Sigmoid colon (tissue), 7 donors: ENCODE measurements at places on chromosomes 16 and 17. TPM values are rescaled to one million over a fixed set of nuclear protein-coding genes. Genes with fewer than 3 reads are reported as not detected.

- H3K4me3 ChIP-seq, result no peak overlapping the region
- no peaks in the 10 kb centered on the region for H3K36me3 ChIP-seq
- peak; percentile 96 for DNase-seq
- H3K27me3 ChIP-seq, result no peaks in the 10 kb centered on the region
- peak overlapping the region; percentile 71 for H3K27ac ChIP-seq
Measured at GRCh38 chr17:40559954-40560591, 5.2 kb downstream of the CCR7 start.

- no peak overlapping the region for H3K27ac ChIP-seq
- H3K4me1 ChIP-seq, result no peaks in the 10 kb centered on the region
- no peaks in the 10 kb centered on the region for H3K27me3 ChIP-seq
- H3K36me3 ChIP-seq, result no peaks in the 10 kb centered on the region
- H3K4me3 ChIP-seq, result no peak overlapping the region
- no peak for DNase-seq
Measured at GRCh38 chr16:54806881-54807360, 123.7 kb upstream of the IRX5 start.

DNA sequence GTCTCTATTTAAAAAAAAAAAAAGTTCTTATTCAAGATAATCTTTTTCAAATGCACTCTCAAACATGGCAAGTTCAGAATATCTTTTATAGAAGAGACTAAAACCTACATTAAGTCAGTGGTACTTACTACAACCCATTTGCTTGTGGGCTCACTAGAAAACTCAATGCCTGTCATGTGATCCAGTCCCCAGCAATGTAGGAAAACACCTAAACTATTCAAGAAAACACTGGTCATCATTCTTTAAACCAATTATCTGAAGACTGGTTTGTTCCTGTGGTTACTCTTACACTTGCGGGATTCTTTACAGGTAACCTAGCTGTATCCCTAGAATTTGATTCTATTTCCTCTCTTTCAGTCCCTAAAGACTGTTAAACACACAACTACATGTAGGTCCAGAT lies 19.6 kb downstream of the MED13 start:
- H3K4me3 ChIP-seq, result no peak overlapping the region
- peaks cover 67% of the 10 kb centered on the region for H3K36me3 ChIP-seq
- no peak overlapping the region for H3K27ac ChIP-seq
- peaks cover 18% of the 10 kb centered on the region for H3K4me1 ChIP-seq
- H3K27me3 ChIP-seq, result no peaks in the 10 kb centered on the region

DNA sequence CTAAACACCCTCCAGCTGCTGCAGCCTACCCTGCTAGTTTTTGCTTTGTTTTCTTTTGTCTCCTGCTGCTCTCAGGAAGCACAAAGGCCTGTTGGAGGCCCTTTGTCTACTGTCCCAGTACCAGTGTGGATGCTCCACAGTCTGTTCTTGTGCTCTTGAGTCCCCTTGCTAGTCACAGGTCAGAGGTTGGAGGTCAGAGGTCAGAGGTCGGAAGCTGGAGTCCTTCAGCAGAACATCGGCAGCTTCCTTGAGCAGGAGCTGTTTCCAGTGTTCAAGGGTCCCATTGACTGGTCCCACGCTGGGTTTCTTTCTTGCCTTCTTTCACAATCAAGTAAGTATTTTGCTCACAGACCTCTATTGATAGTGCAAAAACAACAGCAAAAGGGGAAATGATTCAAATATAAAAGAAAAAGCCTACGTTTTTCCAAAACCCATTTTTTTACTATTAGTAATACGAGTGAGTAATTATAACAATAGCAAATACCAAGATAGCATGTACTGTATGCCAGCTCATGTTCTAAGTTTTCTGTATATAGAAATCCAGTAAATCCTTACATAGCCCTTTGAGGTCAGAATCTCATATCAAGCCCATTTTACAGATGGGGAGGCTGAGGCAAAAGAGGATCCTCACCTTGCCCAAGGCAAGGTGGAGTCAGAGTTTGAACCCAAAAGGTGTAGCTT lies 10.9 kb upstream of the IL34 start:
- H3K27me3 ChIP-seq, result no peaks in the 10 kb centered on the region
- H3K36me3 ChIP-seq, result no peaks in the 10 kb centered on the region
- H3K27ac ChIP-seq, result no peak overlapping the region
- peaks cover 24% of the 10 kb centered on the region for H3K4me1 ChIP-seq
- no peak for DNase-seq

DNA sequence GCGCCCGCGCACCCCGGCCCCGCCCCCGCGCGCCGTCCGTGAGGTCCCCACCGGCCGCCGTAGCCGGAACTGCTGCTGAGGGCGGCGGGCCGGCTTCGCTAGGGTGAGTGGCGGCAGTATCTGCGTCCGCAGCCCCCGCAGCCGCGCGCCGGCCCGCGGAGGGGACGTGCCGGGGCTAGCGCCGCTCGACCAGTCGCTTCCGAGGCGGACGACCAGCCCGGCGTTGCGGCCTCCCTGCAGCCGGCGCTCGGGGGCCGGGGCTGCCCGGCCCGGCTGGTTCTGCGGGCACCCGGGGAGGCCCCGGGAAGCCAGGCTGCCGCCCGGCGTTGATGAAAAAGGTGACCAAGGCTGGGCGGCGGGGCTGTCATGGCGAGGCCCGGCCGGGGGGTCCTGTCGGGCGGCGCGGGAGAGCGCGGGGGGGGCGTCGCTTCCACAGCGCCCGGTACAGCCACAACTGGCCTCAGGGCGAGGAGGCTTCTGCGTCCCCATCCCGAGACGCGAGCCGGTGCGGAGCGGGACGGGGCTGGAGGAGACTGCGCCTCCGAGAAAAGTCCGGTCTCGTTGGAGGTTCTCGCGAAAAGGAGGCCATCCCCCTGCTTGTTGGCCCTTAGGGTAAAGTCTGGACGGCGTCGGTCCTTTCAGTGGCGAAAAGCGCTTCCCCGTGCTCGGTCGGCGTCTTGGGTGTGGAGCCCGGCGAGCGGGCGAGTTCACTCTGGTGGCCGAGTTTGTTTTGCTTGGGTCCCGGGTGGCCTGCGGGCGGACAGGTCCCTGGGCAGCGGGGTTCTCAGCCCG lies at the start of gene CRAMP1:
CRAMP1 (plus strand) TSS at position 41 of the 792 bp plus-strand sequence. CDS start 2,280 bp downstream, outside the sequence.
- peak; percentile 74 for DNase-seq
- H3K36me3 ChIP-seq, result no peaks in the 10 kb centered on the region
- H3K4me3 ChIP-seq, result peak within 1 kb of the TSS; percentile 75
- H3K27ac ChIP-seq, result peak within 1 kb of the TSS; percentile 89

DNA sequence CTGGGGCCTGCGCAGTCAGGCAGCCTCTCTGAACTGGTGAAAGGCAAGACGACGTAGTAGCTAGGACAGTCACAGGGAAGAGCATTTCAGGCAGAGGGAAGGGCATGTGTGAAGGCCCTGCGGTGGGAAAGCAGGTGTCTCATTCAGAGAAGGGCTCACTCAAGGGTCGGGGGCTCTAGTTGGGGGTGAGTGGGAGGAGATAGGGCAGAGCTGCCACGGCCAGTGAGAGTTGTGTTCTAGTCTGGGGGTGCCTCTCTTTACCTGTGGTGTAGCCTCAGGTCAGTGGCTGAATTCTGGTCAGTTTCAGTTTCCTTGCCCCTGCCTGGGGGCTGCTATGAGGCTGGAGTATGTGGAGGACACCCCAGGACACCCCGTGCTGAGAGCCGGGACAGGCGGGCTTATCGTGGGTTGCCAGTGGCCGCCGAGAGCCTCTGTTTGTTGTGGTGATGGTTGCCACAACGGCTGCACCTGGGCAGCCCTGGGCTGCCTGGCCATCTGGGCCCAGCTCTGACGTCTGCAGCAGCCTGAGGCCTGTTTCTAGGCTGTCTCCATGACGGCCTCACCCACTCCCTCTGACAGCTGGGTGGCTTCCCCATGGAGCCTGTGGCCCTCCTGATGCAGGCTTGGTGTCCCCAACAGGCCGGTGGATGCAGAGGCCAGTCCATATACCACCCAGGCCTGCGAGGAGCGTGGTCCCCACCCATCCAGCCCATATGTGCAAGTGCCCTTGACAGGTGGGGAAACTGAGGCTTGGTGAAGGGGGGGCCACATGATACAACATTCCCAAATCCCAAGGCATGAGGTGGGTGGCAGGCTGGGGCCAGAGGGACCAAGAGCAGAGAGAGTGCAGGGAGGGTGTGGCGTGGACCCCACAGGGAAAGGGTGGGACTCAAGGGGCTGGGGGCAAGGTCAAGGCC lies 10.8 kb downstream of the MAP2K3 start:
- H3K4me3 ChIP-seq, result no peak overlapping the region
- H3K27ac ChIP-seq, result no peak overlapping the region
- peaks cover 44% of the 10 kb centered on the region for H3K4me1 ChIP-seq

DNA sequence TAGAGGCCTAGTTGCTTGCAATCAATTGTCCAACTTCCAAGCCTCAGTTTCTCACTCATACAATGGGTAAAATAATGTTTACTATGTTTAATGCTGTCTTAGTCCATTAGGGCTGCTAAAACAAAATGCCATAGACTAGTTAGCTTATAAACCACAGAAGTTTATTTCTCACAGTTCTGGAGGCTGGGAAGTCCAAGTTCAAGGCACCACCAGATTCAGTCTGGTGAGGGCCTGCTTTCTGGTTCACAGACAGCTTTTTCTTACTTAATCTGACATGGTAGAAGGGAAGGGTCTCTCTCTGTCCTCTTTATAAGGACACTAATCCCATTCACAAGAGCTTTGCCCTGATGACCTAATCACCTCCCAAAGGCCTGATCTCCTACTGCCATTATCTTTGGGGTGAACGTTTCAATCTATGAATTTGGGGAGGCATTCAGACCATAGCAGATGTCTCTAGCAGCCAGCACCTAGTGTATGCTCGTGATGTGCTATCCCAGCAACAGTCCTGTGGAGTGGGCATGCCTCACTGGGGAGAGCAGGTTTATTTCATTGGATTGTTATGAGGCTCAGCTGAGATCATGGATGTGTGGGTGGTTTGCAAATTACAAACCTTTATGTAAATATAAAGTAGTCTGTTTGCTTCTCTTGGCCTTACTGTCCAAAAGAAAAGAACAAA lies 25.2 kb downstream of the YPEL2 start:
- H3K4me3 ChIP-seq, result no peak overlapping the region
- peak overlapping the region; percentile 64 for H3K27ac ChIP-seq
- peaks cover 19% of the 10 kb centered on the region for H3K36me3 ChIP-seq

DNA sequence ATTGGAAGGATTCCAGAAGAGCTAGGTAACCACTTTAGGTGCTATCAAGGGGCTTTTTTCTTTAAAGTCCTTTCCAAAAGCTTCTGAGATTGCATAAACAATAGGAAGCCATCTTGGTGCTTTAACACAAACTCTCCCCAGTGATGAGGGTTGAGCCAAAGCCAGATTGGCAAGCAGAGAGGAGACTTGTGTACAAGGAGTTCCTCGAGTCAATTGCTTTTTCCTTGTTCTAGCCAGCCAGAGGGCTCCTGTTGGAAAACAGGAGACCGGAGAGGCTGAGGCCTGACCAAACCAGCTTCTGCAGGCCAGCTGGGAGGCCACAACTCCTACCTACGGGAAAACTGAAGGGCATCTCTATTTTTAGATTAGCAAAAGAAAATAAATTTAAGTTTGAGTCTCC lies 46.5 kb downstream of the MAPT start:
- peak overlapping the region; percentile 14 for H3K27ac ChIP-seq
- DNase-seq, result peak; percentile 90
- H3K27me3 ChIP-seq, result no peaks in the 10 kb centered on the region
- H3K4me1 ChIP-seq, result peaks cover 36% of the 10 kb centered on the region

NGFR gene
- 0.60 TPM for polyA plus RNA-seq

DCUN1D3 gene
- polyA plus RNA-seq, result 3.0 TPM

MRPL27 gene
- 220 TPM for polyA plus RNA-seq

FOXC2 gene
- 0.25 TPM for polyA plus RNA-seq

CDH3 gene
- polyA plus RNA-seq, result not detected

CD68 gene
- 118 TPM for polyA plus RNA-seq

TK1 gene
- 10.2 TPM for polyA plus RNA-seq

LDHD gene
- 114 TPM for polyA plus RNA-seq

ZNF423 gene
- 1.2 TPM for polyA plus RNA-seq
